ENCODE measurements at places on chromosomes 2 and 18. TPM values are rescaled to one million over a fixed set of nuclear protein-coding genes. Genes with fewer than 3 reads are reported as not detected.

DNA sequence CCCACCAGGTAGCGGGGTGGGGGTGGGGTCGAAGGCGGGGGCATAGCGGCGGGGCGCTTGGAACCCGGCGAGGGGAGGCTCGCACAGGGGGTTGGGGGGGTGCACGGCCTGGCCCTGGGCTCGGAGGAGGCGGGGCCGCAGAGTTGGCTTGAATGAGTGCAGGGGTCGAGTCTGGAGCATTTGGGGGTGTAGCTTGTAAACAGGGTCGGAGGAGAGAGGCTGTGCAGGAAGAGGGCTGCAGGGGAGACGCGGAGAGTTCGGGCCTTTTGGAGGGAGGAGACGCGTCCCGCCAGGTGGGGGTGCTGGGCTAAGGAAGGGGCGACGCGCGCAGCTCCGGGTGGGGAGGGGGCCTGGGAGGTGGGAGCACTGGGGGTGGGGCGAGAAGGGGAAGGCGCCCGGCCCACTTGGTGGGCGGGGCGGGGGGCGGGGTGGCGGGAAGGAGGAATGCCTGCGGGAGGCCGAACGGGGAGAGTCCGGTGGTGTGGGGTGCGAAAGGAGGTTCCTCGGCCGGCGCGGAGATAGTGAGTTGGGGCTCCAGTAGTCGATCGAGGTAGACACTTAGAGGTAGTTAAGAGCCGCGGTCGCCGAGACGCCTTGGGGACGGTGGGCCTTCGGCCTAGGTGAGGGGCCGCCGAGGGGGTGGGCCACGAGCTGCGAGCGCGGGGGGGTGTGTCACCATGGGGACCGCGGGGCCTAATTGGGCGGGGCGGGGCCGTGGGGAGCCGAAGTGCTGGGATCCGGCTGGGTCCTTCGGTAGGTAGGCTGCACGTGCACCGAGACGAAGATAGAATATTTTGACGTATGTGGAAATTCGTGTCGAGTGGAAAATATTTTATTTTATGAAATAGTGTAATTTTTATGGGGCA lies 774 bp downstream of the MSH6 start:
- peak; percentile 89 for DNase-seq

Gene ATP6V1C2
- 4.8 TPM for total RNA-seq

Gene KCNIP3
- total RNA-seq = not detected

- no peak for DNase-seq
Measured at GRCh38 chr2:170836027-170836426, 19.3 kb downstream of the GAD1 start.

DNA sequence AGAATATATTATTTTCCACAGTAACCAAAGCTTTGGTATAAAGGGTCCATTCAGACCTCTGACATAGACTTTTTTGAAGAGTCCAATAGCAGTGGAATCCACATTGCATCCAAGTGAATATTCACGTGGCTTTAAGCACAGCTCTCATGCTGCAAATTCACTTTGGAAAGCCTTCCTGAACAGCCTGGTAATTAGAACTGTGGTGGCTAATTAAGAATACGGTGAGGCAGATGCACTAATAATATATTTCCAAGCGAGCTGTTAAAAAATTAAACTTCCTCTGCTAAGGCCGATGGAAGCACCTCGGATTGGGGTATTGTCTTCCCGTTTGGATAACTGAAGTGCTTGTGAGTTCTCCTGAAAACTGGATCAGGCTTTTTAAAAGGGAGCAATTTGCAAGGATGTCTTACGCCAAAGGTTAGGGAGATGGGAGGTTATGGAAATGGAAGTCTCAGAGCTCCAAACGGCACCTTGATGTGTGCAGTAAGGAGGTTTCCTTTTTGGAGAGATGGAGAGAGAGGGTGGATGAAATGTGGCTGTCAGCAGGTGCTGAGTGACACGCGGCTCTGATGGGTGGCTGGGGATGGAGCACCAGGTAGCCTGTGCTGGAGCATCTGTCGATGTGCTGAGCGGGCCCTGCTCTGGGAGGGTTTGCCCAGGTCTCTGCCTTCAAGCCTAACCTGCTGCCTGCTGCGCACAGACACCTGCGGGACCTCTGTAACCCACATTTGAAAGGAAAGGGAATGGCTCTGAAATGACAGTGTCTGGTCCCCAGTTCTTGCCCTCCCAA lies 37.5 kb downstream of the CABLES1 start:
- DNase-seq = no peak

DNA sequence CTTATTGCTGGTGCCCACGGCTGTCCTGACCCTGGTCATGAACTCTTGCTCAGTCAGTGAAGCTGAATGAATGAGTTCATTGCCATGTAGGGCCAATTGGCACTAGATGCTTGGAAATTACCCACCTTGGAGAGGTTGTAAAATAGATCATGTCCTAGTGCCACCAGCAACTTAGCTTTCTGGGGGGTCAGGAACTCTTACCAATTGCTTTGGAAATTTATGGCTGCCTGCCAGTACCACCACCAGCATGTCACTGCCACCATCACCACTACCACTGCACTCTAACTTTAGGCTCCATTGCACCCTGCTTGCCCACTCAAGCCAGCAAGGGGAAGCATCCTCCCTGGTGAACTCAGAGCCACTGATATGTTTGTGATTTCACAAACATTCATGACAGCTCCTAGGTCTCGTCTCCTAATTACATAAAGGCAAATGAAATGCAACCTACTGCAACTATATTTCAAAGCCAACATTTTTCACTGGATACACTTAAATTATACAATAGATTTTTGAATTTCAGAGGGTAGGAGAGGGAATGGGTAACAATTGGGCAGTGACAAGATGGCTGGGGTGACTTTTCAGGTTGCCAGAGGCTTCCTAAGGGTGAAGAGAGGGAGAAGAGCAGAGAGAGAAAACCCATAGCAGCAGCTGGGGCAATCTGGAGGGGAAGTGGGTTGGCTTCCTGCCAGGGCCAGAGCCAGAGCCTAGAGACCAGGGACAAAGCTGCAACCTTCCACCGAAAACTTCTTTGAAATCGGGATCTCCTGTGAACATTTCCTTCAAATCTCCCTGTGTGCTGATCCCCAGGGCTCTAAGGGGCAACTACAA lies 3.5 kb upstream of the EMILIN1 start:
- DNase-seq = no peak

DNA sequence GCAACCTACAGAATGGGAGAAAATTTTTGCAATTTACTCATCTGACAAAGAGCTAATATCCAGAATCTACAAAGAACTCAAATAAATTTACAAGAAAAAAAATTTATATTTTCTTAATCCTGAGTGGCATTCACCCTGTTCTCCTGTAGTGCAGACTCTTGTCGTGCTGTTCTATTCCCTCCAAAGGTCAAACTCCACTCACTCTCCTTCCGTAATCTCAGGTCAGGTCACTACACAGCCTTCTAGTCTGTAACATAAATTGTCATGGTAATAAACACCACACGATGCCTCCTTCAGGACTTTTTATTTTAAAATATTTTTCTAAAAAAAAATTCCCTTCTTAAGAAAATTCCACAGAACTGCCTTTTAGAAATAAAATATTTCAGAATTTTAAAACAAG lies 417.9 kb upstream of the GCFC2 start:
- no peak for DNase-seq

Gene SMAD2
- 53.5 TPM for total RNA-seq

DNA sequence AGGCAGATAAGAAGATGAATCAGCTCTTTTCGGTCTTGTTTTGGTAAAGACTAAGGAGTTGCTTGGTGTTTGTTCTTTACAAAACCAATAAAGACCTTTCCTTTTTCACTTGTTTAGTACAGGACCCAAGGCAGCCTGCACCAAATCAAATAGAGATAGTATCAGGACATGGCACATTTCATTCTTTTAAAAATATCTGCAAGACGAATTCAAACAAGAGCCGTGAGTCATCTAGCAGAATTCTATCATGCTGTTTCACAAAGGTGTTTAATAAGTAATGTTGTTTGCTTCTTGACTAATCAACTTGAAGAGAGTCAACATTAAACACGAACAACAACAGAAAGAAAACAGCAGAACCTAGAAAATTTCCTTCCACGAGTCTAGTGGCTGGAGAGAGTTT lies 102.8 kb upstream of the TTN start:
- no peak for DNase-seq

DNA sequence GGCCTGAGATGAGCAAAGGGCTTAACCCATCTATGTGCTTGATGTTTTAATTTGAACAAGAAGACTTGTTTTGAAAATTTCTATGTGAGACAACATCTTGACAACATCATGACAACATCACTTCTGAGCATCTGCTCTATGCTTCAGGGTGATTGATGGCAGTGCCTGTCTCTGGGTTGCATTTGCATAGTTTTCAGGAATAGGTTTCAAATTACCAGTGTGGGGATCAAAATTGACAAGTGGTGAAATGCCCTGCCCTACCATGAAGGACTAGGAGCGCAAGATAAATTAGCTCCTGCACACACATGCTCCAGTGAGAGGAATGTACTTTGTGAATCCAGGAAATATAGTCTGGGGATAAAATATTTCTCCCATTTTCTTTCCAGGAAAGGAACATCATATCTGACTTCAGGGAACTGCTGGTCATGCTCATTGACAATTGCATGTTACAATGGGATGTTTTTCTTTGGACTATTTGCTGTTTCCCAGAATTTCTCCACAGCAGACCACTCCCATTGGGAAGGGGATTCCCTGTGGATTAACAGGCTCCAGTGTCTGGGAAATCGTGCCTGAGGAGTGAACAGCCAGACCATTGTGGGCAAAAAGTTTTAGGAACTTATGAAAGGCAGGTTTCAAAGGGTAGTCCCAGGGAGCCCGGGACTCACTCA lies 45.3 kb upstream of the IL1R2 start:
- DNase-seq = no peak

Gene NEB
- total RNA-seq = 17.6 TPM

Gene COBLL1
- total RNA-seq = 42.1 TPM

Gene TSPYL6
- total RNA-seq = not detected

Gene CCDC148
- 6.3 TPM for total RNA-seq

DNA sequence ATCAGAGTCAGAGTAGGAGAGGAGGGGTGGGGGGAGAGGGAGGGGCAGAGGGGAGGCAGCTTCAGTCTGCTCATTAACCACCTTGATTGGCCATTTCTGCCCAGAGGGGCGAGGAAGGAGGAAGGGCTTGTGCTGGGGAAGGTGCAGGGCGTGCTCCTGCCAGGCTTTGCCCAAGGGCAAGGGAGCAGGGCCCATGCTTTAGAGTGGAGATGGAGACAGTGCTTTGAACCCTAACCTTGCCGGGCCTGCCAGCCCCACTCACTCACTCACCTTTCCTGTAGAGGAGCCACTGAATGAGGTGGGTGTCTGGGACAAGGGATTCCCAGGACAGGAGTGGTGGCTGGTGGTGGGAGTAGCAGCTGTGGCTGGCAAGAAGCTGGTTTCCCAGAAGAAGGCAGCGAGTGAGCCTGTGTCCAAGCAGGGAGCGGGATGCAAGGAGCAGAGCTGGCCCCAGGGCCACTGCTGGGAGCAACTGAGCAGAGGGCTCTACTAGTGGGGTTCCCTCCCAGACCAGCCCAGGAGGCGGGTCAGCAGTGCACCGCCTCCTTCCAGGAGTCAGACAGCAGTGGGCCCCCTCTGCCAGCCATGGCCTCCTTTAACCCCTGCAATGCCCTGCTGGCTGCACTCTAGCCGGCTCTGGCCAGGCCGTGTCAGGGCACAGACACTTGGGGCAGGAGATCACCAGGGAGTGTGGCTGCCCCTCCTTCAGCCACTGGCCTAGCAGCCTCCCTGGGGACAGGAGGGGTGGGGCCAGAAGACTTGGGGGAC lies 3.6 kb upstream of the RUFY4 start:
- DNase-seq = no peak

DNA sequence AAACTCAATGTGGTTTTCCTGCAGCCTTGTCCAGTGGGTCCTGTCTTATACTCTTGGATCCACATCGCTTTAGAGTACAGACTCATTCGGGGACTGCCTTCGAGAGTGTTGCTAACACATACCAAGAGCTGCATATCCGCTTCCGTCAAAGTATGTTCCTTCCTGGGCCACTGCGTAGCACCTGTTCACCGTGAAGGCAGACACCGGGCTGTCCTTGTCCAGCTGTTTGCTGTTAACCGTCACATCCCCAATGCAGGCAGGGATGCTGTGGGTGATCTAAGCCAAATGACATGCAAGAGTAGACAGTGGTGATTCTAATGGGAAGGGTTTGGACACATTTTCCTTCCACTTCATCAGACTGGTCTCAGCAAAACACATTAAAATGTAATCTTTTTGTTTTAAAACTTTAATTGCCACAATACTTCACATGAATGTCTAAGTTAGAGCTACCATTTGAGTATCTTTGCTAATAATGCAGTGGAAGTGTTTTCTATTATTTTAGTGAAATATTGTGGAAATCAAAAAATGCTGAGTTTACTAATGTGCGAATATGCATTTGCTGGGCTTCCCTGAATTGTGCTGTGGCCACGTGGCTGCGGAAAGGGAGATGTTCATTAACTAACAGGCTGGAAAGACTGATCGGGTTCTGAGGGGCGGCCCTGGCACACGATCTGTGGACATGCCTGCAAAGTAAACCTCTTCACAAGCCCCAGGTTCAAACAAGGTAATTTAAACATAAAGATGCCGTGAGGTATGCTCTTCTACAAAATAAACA lies 169.1 kb downstream of the LAMA1 start:
- no peak for DNase-seq

GRCh38 chr2:112927745-112928144 lies 16.8 kb downstream of the IL37 start:
- DNase-seq = no peak

Gene POU3F3
- not detected for total RNA-seq

DNA sequence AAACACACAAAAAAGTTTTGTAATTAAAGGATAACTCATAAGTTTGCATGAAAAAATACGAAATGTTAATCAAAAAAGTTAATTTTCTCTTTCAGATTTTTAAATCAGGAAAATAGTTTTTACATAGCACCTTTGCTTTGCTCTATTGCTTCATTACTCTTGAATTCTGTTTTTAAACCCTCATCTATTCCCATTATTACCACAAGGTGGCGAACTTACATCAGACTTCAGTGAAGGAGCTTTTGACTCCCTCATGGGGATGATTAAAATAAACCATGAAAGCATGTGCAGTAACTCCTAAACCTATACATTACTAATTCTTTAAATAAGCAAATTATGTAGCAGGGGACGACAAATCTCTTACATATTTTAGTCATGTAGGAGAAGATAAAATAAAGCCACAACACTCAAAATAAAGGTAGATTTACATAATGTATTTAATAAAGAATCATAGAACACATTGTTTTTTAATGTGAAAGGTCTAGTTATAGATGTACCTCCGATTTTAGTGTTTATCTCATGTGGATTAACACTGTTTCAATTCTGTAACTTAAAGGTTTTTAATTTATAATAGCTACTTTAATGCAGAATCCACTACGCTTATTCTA lies 105.2 kb downstream of the NETO1 start:
- peak; percentile 38 for DNase-seq
